ENCODE measurements at places on chromosomes 7 and 10.

- no peak for DNase-seq
Observed at GRCh38 chr7:125136755-125137532, 207.3 kb upstream of the POT1 start.

GRCh38 chr10:113473851-113474250, 79.0 kb upstream of the HABP2 start:
- DNase-seq: no peak

DNA sequence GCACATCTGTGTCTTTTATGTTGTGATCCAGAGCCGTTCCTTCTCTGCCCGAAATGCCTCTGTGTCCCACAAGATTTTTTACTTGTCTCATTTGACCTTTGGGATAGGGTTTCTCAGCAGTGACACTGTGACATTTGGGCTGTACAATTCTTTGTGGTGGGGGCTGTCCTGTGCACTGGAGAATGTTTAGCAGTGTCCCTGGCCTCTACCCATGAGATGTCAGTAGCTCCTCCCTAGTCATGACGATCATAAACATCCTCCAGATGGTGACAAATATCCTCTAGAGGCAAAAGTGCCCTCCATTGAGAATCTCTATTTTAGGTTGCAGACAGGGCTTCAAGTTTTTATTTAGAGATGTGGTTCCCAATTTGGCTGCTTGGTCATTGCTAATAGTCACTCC, 91.3 kb downstream of the PPP1R17 start:
- no peak for DNase-seq

GRCh38 chr10:31963589-31963980, 35.0 kb upstream of the ARHGAP12 start:
- no peak for DNase-seq

DNA sequence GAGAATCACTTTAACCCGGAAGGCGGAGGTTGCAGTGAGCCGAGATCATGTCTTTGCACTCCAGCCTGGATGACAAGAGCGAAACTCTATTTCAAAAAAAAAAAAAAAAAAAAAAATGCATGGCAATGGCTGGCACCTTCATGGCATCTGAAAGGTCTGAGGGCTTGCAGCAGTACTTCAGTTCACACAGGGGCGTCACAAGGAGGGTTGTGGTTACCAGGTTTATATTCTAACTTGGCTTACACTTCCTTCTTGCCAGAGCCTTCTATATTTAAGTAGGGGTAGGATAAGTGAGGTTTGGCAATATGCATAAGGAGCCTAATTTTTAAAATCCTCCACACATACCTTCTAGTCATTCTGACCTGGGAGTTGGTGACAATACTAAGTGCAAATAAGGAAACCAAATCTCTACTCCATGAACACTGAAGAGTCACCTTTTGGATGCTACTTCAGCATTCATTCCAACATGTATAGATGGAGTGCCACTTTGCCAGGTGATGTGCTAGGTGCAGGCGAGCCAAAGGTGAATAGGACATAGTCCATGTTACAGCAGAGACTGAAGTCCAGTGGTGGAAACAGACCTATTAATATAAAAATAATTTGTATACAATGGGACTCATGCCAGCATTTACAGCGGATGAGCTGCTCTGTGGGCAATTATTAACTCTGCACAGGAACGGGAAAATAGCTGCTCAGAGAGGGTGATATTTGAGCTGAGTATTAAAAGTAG, 57.8 kb upstream of the PDCD4 start:
- DNase-seq: no peak

DNA sequence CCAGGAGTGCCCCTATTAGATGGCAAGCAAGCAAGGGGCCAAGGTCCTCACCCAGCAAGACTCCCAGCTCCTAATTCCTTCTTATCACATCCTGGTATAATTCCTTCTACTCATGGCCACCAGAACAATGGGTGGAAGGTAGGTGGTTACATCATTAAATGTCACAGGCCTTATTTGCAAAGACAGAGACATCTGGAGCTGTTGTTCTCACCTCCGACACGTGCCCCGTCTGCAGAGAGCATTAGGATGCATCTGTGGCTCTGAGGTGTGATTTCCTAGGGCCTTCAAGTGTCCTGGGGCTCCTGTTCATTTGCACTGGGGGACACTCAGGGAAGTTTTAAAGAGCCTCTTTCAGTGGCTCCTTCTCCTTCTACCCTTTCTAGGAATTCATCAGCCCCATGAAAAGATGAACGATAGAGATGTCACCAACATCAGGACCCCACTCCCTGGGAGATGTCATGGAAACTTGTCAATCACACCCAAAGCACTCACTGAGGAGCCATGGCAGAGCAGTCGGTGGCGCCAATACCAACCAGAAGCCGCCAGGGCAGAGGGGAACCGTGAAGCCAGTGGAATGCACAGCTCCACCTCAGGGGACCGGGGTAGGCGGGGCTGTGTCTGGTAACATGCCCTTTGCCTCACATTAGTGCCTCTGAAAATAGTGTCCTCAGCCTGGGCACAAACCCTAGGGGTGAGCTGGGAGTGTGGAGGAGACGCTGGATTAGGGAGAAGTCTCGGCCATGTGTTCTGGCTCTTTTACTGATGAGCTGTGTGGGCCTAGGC, 2.9 kb upstream of the ATP6V0E2 start:
- no peak for DNase-seq

GRCh38 chr7:79046061-79046460, 407.4 kb downstream of the MAGI2 start:
- DNase-seq: no peak

- DNase-seq: no peak
Observed at GRCh38 chr7:10802526-10802925, 171.1 kb upstream of the PHF14 start.

DNA sequence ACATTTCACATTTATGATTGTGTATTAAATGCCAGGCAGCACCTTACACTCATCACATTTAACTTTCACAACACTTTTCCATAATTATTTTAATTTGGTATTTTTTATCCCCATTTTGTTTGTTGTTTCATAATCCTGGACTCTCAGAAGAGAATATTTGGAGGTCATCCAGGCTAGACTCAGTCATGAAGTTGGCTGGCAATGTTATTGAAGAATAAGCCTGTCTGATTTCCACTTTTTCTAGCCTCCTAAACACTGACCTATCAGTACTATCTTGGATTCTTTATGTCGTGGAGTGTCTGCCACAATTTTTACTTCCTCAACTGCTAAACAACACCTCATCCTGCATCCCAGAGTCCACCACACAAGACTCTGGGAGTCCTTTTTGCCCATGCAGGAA, 372.3 kb upstream of the NRP1 start:
- DNase-seq: no peak

DNA sequence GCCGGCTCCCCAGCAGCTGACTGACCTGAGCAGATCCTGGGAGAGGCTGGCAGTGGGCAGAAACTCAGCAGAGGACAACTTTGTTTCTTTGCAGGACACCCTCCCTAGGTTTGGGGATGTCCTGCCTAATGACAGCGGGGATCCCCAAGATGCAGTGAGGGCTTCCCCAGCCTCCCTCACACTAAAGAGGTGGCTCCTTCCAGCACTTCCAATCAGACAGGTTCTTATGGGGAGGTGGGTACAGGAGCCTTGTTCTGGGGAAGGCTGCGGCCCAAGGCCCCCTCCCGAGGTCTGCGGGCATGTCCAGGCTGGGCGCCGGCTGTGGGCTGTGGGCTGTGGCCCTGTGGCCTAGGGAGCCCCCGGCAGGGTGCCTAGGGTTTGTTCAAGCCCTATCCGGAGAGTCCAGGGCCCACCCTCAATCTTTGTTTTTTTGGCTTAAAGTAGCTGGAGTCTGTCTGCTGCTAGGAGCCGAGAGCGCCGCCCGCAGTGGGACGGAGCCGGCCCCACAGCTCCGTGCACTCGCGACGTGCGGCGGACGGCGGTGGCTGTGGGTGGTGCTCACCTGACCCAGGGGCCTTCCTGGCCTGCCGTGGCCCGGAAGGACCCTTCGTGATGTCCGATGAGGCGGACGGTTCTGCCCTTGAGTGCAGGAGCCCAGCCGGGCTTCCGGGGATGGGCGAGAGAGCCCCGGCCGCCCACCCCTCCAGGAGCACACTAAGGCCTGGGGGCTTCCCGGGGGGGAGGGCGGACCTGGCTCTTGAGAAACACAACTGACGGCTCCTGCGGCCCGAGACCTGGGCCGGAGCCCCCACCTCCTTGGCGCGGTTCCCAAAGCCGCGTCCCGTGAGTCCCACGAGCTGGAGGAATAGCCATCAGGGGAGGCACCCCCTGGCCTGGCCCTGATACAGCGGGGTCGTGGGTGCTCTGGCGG, 57.2 kb downstream of the PDGFA start:
- no peak for DNase-seq

DNA sequence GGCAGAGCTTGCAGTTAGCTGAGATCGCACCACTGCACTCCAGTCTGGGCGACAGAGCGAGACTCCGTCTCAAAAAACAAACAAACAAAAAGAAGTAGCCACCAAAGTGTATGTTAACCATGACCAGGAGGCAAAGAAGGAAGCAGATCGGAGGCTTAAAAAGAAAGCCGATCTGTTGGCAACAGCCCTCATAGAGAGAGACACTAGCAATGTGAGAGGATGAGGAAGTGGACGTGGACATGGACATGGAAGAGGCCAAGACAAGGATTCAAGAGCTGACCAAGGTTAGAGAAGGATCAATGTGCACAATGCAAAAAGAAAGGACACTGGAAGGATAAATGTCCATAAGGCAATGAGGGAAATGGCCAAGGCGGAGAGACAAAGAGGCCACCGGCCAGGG, 14.9 kb upstream of the ADCK2 start:
- no peak for DNase-seq

- DNase-seq: no peak
Observed at GRCh38 chr7:104791080-104791479, 222.9 kb upstream of the KMT2E start.

GRCh38 chr7:50418526-50419290, 31.4 kb downstream of the FIGNL1 start:
- DNase-seq: no peak

GRCh38 chr10:60606343-60607080, 171.8 kb upstream of the CDK1 start:
- no peak for DNase-seq

DNA sequence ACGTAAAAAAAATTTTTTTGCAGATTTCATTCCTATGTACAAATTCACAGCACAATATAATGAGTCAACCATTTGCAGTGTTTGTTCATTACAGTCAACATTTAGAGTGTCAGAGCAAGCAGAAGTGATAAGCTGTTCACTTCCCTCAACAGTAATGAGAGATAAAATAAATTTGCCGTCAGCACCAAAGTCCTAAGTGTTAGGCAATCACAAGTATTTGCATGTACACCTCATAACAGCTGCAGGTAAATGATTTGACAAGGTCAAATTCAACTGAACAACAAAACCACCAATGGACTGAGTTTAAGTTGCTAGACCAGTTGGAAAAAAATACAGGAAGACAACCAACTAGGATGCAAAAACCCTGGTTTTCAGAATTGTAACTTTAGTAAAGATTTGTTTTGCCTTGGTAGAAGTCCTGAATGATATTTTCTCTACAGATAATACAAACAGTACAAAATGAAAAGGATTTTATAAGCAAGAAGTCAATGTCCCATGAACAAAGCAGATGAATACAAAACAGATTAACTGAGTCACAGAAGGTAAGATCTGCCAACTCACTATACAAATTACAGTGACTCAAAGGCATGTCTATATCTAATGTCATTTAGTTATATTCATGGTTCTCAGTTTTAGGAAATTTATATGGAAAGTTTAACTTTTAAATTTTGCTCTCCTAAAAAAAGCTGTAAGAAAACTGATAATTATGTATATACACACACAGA, 10.4 kb downstream of the RAPGEF5 start:
- DNase-seq: no peak

- DNase-seq: no peak
Observed at GRCh38 chr7:157151626-157152339, 13.1 kb downstream of the UBE3C start.

DNA sequence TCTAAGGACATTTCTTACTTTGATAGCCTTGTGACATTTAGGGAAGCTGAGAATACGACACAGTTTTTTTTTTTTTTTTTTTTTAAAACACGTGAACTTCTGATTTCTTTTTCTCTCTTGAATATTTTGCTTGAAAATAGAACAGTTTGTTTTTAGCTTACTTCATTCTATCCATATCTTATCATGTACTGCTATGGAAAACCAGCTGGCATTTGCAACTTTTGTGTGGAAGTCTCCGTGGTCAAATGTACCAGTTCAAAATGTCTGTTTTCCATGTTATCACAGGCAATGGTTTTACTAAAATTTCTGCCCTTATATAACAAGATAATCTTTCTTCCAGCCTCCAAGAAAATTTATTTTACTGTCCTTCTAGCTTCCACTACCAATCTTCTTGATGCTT, 821.6 kb downstream of the DNAJB9 start:
- DNase-seq: no peak

GRCh38 chr10:104276192-104276591, 7.2 kb downstream of the GSTO2 start:
- DNase-seq: no peak

GRCh38 chr7:48426966-48427555, 255.8 kb downstream of the ABCA13 start:
- no peak for DNase-seq

DNA sequence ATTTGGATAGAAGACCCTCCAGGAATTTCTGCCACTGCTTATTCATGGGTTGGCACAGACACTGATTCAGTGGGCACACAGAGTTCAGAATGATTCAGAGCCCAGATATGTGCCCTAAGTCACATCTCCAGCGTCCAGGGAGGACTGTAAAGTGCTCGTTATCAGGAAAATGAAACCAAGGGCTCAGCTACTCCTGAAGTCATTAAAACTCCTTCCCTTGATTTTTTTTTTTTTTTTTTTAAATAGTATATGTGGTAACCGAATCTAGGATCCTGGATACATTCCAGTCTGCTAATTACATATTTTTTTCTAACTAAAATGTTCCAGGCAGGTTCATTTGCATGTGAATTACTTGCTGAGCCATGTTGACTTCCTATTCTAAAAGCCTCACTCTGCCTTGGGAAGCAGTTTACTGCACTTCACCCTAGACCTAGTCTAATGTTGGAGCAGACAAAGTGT, 34.7 kb downstream of the MET start:
- DNase-seq: no peak

- no peak for DNase-seq
Observed at GRCh38 chr10:42932116-42932515, 144.8 kb upstream of the RET start.

- no peak for DNase-seq
Observed at GRCh38 chr7:6529643-6530042, 21.6 kb downstream of the GRID2IP start.

DNA sequence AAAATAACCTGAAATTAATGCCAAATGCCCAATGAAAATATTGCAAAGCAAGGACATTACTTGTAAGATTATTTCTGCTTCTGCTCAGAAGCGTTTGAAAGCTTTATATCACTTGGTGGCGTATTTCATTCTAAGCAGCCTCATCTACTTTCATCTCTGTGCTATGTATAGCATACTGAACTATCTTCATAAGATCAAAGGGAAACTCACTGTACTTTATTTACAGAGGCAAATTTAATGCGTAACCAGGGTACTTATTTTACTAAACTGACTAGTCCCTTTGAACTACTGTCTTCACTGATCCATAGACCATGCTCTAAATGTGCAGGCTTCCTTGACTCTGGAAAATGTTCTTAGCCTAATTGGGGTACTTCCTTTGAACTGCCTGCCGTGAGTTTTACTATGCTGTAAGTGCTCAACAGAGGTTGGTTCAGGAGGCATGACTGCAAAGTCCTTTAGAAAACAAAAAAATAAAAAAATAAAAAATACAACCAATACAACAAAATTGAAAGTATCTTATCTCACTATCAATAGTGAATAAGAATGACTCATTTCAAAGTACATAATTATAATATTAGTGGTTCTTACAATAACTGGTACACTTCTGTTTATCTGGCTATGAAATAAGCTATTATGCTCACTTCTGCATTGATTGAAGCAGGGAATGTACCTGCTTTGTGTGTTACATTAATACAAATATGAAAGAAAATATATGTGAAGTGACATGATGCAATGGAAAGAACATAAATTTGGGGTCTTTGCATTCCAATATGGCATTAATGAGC, 41.0 kb upstream of the TSPAN12 start:
- DNase-seq: no peak
